Cerebellar cortex (tissue), 1 donor: ENCODE measurements at places on chromosomes 6 and 20.

GRCh38 chr6:168469521-168469920 is 28.5 kb downstream of the SMOC2 start:
- no peak for DNase-seq

DNA sequence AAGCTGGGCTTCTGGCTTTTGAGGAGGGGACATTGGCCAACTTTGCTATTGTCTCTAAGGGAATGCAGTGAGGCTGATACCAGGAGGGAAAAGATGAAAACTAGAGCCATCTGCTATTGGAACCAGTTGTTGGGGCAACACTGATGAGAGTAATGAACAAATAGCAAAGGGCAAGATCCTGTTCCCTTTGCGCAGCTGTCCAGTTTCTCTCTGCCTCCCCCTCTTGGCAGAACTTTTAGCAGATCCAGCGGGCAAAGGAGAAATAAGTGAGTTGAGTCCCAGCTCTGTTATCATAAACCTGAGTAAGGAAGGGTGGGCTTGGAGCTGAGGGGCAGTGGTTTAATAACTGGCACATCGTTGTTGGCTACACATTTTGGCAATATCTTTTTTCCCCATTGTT is 126.8 kb downstream of the AKAP7 start:
- no peak for DNase-seq

- DNase-seq = no peak
Measured at GRCh38 chr20:50583442-50584150, 73.4 kb downstream of the PTPN1 start.

- DNase-seq = no peak
Measured at GRCh38 chr20:58076405-58076804, 152.0 kb downstream of the ANKRD60 start.

- no peak for DNase-seq
Measured at GRCh38 chr6:166705069-166705468, 78.0 kb upstream of the RPS6KA2 start.

DNA sequence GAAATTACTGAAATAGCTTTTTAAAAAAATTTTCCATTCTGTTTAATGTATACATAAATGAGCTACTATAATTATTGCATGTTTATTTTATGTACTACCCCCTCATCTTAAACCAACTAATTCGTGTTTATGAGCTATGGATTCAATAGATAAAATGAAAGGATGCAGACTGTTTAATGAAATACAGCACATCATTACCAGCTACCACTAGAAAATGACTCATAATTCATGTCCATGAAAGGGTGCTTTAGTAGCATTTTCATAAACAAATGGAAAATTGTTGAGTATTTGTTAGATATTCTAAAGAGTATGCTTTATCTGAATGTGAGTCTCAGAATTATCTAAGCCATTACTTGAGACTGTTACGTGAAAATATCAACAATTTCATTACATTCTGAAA is 1590.1 kb downstream of the HACE1 start:
- no peak for DNase-seq

- DNase-seq = no peak
Measured at GRCh38 chr6:134537146-134537555, 219.2 kb upstream of the SGK1 start.

- DNase-seq = peak; percentile 35
Measured at GRCh38 chr20:37729909-37730308, 36.1 kb downstream of the CTNNBL1 start.

- no peak for DNase-seq
Measured at GRCh38 chr20:39142407-39143096, 180.4 kb downstream of the DHX35 start.

DNA sequence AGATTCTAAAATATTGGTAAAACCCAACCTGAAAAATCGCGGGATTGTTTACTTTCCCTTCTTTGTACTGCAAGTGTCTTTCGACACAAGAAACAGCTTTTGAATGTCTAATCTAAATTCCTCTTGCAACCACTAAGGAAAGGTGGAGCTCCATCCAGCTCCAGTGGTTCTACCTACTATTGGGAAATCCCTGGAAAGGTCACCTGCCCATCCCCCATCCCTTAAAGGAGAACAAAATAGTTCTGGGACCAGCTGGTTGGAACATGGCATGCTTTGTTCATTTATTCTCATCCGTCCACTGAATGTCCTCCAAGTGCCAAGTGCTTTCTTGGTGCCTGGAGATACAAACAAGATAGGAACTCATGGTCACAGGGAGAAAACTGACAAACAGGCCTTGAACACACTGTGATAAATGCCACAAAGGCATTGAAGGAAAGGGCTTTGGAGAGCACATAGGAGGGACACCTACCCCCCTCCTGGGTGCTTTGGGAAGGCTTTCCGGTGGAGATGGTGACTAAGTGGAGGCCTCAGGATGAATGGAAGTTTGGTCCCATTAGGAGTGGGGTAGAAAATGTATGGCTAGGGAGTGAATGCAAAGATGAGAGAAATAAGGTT is 2.3 kb upstream of the CITED2 start:
- peak; percentile 68 for DNase-seq

- peak; percentile 77 for DNase-seq
Measured at GRCh38 chr20:46400253-46400652, 6.2 kb downstream of the ELMO2 start.

DNA sequence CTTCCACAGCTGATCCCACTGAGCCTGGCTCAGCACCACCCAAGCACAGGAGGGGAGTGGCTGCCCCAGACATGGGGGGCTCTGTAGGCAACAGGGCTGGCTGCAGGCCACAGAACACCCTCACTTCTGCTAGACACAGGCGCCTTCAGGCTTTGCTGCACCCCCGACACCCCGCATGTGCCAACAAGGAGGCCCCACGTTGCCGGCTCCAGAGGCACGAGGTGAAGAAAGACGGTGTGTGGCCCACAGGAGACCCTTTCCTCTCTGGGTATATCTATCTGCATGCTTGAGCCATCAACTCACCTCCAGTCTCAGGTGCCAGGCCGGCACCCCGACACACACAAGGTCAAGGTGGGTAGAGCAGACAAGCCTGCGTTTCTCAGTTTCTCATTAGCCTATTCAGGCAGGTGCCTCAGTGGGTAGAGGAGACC is 158.3 kb downstream of the DLL1 start:
- no peak for DNase-seq
